ENCODE measurements at places on chromosomes 6 and 20.

DNA sequence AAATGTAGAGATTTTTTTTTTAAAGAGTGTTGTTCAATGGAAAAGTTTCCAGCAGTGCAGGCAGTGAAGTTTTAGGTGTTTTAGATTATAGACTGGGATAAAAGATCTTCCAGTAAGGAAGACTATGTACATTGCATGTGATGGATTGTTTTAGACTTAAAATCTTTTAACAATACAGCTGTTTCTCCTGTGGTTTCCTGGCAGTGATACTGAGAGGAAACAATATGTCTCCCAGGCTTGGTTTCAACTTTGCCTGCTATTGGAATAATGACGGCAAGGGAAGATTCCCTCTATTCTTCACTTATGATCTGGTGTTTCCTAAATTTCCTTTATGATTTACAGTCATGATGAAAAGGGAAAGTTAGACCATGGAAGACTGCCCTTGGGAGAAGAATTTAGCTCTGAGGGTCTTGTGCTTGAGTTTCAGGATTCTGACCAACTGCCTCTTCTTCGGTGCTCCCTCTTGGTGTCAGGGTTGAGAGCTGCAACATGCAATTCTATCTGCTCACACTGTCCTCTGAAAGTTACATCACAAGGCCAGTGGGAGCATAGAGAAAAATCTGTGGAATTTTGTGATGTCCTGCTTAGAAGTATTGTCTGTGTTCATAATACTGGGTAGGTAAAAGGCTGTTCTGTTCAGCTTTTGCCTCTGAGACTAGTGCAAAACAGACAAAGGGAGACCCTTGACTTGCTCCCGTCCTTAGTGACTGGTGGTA, 262.8 kb upstream of the MAN1A1 start:
- no peak for DNase-seq

- no peak for DNase-seq
These were observed 57.1 kb upstream of the GJE1 start for GRCh38 chr6:142075516-142076101.

GRCh38 chr6:170532867-170533488, 20.1 kb downstream of the PSMB1 start:
- DNase-seq, result no peak

- no peak for DNase-seq
These were observed 148.0 kb downstream of the MANEA start for GRCh38 chr6:95725344-95725743.

DNA sequence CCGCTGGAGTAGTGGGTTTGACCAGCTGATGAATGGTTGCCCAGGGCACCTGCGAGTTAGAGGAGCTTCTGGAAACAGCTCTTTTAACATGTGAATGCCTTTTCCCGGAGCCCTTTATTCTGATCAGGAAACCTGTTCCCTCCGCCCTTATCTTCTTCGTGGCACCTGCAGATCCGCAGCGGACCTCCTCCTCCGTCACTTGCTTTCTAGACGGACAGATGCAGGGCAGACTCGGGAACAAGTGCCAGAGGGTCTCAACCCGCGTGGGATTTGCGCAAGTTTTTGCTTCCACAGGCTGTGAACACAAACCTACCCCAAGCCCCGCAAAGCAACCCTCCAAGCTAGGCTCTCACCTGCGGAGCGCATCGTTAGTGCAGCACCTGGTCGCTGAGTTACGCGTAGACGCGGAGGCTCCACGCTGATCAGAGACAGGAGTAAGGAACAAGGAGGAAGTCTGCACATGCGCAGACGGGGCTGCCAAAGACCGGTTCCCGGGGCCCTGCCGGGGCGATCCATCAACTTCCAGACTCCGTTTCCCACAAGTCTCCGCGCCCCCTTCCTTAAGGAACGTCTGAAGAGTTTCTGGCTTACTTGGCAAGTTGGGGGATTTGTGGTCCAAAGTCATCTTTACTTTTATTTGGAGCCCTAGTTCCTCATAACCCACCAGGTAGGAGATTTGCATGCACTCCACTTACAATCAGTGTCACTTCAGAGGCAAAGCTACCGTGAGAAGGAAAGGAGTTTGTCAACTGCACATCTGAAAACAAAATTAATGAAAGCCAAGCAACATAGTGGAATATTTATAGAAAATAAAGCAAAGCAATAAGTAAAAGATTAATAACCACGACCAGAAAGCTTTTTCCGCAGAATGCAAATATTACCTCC, 52.7 kb upstream of the ELMO2 start:
- DNase-seq, result no peak

DNA sequence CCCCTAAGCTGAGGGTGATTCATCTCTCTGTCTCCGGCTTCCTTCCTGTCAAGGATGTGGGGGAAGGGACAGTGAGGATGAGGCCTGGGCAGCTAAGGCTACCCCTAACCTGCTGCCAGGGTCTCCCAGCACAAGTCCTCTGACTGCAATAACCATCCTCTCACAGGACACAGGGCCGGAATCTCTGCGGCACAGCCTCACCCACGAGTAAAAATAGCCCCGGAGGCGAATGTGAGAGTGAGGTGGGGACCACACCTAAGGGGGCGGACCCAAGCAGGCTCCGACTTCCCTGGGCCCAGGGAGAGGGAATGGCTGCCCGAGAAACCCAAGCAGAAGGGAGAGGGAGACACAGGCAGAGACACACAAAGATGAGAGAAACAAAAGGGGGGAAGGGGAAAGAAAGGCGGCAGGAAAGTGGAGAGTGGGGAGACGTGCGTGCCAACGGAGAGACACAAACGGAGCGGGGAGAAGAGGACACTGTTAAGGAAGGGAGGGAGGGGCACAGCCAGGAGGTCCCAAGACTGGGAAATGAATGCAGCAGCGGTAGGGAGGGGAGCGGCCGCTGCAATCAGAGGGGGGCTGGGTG, 1.4 kb downstream of the CLIC1 start:
- DNase-seq, result no peak

- no peak for DNase-seq
These were observed 377.7 kb downstream of the CDH4 start for GRCh38 chr20:61629602-61630390.

DNA sequence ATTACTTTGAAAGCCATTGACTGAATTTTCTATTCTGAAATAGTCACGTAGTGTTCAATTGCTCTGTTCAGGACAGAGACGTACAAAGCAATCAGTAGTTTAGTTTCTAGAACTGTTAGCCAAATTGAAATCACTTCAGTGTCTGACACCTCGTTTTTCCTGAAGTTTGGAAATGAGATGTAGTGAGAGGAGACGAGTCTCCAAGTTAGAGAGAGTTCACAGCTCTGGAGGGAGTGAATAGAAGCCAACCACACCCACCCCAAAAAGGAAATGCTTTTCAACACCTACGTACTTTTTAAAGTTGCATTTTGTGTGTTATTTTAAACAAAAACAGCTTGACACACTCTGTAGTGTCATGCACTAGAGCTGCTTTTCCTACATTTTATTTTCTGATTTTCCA, 296.0 kb downstream of the ADGRG6 start:
- no peak for DNase-seq

DNA sequence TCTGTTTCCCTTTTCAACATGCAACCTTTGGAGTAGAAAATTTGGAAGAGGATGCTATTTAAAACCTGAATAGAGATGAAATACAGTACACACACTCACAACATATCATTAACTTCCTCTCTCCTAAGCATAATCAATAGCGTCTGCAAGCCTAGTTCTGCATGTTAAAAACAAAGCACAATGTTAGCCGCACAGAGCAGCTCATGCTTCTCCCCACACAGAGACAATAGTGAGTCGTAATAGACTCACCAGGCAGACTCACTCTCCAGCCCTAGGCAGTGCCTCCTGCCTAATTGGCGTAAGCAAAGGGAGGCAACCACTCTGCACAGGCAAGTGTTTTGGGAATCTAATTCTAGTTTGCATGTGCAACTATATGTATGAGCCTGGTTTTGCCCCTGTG, 45.8 kb upstream of the ARID1B start:
- no peak for DNase-seq

DNA sequence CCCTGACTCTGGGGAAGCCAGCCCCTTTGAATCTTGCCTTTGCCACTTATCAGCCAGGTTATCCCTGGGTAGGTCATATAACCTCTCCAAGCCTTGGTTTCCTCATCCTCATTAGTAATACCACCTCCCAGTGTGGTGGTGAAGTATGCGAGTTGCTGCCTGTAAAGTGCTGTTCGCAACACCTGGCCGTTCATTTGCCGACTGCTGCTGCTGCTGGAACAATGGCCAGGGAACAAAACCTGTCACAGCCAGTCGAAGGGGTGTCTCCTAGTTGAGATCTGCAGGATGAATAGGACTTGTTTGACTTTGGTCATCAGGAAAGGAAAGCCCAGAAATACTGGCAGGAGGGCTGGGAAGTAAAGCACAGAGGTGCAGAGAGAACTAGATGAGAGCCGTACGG, 6.1 kb downstream of the MANBAL start:
- DNase-seq, result no peak

GRCh38 chr6:91433660-91434534, 847.0 kb upstream of the MAP3K7 start:
- no peak for DNase-seq

DNA sequence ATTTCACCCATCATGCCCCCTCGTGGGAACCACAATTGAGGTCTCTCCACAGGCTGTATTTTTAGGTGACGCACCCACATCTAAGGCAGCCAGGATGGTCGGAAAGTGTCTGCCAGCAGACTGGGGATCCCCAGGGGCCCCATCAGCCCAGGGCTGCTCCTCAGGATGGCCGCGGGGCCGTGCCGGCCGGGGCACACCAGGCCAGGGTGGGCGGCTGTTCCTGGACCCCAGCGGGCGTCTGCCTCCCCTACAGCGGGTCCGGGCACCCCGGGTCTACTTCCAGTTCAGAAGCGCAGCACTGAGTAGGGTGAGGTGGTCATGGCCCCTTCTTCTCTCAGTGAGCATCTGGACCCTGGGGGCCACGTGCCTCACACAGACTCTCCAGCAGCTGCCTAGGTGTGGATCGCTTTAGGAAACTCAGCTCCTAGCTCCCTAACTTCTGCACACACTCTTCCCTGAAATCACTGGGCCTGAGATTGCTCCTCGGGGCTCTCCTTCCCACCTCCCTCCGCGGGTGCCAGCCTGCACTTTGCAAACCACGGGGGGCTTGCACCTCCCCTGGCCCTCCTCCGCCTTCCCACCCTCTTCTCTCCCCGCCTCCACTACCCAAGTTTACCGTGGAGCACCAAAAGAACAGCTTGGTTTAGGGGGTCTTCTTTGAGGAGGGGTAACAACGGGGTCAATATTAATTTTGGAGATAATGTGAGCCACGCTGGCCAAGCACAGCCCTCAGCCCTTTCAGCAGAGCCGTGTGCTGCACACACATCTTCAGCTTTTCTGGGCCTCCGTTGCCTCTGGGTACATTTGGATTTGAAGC, 14.2 kb upstream of the FOXC1 start:
- DNase-seq, result no peak

DNA sequence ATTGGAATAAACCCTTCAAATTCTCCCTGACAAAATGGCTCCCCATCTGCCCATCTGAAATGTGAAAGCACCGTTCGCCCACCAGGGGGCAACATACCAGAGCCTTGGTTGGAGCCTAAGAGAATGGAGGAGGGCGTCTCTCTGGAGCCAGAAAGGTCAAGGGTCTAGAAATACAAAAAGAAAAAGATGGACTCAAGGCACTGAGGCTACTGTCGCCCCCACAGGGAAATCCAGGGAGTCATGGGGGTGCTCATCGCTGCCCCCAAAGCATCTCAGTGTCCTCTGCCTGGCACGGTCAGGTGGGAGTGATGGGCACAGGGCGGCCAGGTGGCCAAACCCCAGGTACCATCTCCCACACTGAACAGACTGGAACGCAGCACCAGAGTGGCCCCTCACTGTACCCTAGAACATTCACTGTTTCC, 136.3 kb downstream of the ZMYND8 start:
- peak; percentile 49 for DNase-seq

DNA sequence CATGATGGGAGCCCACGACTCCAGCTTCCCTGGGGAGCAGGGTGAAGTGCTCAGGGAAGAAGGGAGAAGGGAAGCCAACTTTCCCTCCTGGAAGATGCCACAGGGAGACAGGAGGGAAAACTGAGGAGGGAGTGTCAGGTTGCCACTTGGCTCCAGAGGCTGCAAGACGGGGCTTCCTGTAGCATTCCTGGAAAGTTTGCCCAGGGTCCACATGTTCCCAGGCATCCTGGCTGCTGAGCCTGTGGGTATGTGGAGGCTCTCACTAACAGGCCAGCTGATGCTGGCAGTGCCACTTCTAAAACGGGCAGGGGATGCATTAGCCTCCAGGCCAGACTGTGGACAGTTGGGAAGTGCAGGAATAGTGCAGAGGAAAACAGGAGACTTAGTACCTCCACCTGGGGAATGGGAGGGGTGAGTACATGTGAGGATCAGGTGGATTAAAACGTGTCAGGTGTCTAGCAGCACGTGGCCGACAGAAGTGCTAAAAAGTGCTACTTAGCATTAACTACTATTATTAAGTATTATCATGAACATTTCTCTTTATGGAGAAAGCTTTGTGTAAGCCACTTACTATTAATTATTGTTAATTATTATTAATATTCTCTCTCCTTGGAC, 33.2 kb downstream of the BANF2 start:
- no peak for DNase-seq

- DNase-seq, result no peak
These were observed 1.3 kb upstream of the NNAT start for GRCh38 chr20:37519508-37520418.

DNA sequence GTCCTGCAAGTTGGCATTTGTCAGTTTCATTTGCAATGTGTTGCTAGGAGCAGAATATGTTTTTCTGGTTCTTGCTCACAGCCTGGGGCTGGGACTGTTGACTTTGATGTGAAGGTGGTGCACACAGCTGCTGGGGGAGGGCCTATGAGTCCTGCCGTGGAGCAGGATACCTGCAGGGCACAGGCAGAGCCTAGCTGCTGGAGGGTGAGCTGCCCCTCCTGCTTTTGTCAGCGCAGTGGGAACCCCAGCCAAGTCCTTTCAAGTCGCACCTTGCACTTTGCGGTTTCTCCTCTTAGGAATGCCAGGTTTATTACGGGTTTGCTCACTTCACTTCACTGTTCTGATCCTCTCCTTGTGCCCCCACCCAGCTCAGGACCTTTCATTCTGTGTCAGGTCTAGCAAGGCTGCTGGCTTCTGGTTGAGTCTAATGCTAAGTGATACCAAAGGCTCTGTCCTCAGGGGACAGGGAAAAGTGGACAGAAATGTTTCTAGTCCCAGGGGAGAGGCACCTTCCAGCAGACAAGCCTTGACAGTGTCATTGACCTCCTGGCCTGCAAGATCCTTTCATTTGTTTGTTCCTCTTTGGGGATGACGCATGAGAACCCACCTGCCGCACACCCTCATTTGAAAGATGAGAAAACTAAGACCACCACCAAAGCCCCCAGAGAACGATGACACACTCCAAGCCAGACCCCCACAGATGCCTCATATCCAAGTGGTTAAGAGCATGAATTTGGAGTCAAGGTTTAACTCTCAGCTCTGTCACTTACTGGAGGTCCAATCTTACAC, 2.7 kb upstream of the SPO11 start:
- no peak for DNase-seq

- no peak for DNase-seq
These were observed 13.3 kb downstream of the FRK start for GRCh38 chr6:116047173-116047933.

GRCh38 chr6:20024316-20024673, 187.1 kb downstream of the ID4 start:
- no peak for DNase-seq
